Right lung (tissue), 10 donors: ENCODE measurements at places on chromosomes 3 and 15. TPM values are rescaled to one million over a fixed set of nuclear protein-coding genes. Genes with fewer than 3 reads are reported as not detected.

The TRIM42 gene
- not detected for polyA plus RNA-seq

DNA sequence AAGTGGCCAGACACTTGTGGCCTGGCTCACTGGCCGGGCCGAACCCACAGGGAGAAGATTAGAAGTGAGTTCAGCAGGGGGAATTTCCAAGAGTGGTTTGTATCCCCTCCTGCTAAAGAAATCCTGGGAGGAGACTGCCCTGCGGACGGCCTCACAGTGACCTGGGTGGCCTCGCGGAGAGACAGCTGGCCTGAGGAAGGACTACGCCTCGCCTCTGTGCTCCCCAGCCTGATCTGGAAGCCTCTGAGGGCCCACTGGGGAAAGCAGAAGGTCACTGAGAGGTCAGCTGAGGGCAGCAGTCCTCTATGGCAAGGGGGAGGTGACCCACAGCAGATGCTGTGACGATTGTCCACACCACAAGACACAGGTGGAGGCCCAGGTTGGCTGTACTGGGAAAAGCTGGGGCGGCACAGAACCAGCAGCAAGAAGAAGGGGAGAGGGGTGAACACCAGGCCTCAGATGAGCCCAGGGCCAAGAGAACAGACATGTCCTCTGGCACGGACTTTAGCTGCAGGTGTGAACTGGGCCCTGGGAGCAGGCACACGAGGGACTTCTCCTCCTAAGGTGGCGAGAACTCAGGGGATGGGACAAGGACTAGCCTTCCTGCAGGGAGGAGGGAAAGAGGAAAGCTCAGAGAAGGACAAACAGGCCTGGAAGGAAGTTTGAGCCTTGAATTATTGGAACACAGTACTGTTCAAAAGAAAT lies 37.2 kb upstream of the DLG1 start:
- no peak for DNase-seq

GRCh38 chr15:58552505-58553364 lies 120.9 kb downstream of the LIPC start:
- DNase-seq: no peak

DNA sequence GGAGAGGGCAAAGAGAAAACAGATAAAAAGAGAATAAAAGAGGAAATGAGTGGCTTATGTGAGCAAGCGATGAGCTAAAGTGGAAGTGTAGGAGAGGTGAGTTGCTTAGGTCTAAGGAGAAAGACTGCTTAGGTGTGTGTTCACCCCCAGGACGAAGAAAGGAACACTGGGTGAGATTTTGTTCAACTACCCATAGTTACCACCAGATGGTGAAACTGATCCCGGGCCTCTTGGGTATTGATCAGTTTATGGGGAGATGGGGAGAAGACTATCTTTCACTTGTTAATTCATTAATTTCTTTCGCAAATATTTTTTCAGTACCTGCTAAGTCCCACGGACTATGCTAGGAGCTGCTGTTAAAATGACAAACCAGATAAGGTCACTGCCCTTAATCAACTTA lies 33.9 kb downstream of the GAP43 start:
- DNase-seq: no peak

DNA sequence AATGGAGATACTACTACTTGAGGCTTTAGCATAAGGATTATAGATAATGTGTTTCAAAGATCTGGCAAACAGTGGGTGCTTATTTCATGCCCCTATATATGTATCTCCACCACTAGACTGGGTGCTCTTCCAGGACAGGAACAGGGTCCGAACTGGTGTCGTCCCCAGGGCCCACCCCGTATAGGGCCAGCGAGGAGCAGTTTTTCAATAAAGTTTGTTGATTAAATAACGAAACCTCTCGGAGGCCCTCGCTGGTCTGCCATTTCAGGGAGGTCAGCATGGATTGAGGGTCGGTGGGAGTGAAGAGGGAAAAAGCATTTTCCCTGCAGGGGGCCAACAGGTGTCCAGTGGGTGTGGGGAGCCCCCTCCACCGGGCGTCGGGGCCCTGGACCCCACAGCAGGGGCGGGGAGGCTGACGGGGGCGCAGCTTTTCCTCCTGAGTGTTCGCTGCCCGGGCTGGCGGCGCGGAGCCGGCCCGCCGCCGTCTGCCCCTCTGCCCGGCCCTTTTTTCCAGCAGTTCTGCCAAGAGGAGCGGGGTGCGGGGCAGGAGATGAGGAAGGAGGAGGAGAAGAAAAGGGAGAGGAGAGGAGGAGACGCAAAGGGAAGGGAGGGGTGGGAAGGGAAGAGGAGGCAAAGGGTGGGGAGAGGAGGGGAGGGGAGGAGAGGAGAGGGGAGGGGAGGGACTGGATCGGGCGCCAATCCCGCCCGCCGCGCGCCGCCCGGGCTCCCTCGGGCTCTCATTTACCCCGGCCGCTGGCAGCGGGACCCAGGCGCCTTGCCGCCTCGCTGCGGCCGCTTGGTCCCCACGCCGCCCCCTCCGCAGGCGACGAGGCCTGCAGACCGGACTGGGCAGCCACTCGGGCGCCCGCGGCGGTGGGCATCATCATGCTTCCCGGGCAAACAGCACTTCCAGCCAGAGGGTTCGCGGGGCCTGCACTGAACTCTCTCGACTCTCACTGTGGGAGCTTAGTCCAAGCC lies 66.3 kb downstream of the ISG20 start:
- peak; percentile 63 for DNase-seq

The ADIPOQ gene
- 0.03 TPM for polyA plus RNA-seq

The SLC28A2 gene
- polyA plus RNA-seq: 0.33 TPM

- no peak for DNase-seq
Measured at GRCh38 chr15:31525988-31526665, 199.5 kb downstream of the KLF13 start.

The ADGRG7 gene
- not detected for polyA plus RNA-seq

DNA sequence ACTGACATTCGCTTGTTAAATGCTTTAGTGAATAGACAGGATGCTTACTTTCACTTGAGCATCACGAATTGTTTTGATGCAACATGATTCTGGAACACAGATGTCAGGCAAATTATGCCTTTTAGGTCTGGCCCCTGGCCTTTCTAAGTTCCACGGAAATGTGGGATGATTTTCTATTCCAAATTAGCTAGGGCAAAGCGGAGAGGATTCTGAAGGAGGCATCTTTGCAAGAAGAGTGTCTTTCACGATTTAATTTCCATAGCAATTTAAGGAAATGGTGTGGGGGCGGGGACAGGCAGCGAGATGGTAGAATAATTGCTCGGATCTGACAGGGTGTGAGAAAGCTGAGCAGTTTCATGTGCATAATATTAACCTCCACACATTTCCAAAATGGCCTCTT lies 238.5 kb upstream of the KCNMB2 start:
- DNase-seq: no peak

GRCh38 chr3:31882431-31882830 lies 98.6 kb downstream of the OSBPL10 start:
- no peak for DNase-seq

- no peak for DNase-seq
Measured at GRCh38 chr3:41088882-41089281, 110.4 kb upstream of the CTNNB1 start.

GRCh38 chr15:98769867-98770266 lies 121.5 kb downstream of the IGF1R start:
- no peak for DNase-seq

GRCh38 chr15:67118808-67119207 lies 53.4 kb downstream of the SMAD3 start:
- DNase-seq: no peak

DNA sequence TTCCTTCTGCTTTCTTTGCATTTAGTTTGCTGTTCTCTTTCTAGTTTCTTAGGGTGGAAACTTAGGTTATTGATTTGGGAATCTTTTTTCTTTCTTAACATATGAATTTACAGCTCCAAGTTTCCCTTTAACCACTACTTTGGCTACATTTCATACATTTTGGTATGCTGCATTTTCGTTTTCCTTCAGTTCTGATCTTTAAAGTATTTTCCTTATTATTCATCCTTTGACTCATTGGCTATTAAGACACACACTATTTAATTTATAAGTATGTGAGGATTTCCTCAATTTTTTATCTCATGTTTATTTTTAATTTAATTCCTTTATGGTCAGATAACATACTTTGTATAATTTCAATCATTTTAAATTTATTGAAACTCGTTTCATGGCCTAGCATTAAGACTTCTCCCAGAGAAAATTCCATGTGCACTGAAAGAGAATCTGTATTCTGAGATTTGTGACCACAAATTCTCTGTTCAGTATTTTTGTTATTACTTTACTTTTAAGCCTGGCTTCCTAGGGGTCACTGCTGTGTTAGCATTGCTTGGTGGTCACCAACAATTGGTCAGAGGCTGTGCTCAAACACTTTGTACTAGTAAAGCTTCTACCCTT lies 87.7 kb downstream of the CFAP20DC start:
- DNase-seq: no peak

DNA sequence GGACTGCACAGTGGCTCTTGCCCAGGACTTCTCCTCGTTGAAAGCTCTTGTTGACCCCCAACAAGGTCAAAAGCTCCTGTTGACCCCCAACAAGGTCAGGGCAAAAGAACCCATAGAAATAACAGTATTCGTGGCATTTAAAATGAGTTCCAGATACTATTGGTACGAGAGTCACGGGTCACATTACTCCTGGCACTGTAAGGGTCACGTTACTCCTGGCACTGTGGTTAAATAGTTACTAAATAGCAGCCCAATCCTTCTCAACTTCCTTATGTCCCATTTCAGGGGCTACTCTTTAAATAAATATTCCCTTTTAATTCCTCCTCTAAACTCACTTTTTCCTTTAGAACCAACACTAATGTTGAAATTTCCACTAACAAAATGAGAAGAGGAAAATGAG lies 18.2 kb upstream of the ADCY5 start:
- no peak for DNase-seq

- no peak for DNase-seq
Measured at GRCh38 chr15:38698254-38698653, 133.6 kb upstream of the RASGRP1 start.

The TIMP4 gene
- polyA plus RNA-seq: 0.25 TPM

DNA sequence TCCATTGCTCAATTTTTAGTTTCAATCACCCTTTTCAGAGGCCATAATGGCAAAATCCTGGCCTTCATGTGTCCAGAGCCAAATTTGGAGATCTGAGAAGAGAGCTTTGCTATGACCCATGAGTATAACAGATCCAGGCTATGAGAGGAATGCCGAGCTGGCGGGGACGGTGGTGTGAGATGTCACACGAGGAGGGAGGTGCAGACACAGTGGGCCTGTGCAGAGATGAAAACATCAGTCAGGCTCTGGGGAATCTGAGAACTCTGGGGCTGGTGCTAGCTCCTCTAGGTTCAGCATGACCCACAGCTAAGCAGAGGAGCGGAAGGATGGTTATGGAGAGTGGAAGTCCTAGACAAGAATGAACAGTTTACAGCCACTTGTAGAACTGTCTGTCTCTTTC lies 398.3 kb upstream of the ATP10A start:
- DNase-seq: no peak

The MCTP2 gene
- polyA plus RNA-seq: 31.9 TPM

GRCh38 chr15:95131131-95131556 lies 899.8 kb downstream of the MCTP2 start:
- no peak for DNase-seq

The TLR9 gene
- polyA plus RNA-seq: 0.29 TPM

GRCh38 chr15:31169558-31169957 lies 68.0 kb upstream of the TRPM1 start:
- no peak for DNase-seq

GRCh38 chr3:16550305-16550675 lies 36.8 kb upstream of the RFTN1 start:
- DNase-seq: no peak

- DNase-seq: no peak
Measured at GRCh38 chr3:115186351-115187148, 39.5 kb upstream of the ZBTB20 start.

DNA sequence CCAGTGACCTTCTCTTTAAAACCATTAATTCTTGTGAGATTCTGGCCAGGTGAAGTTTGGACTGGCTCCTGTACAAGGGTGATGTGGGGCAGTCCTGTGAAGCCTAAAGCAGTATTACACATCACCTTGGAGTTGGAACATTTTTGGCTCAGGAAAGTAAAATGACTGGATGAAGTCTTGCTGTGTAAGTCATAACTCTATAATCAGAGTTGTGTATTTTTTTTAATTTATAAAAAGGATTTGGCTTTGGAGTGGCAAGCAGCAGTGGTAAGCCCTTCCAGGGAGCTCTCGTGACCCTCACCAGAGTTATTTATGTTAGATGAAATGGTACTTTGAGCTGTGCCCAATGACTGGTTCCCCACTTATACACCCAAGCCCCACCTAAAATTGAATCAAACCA lies 331.2 kb upstream of the DCBLD2 start:
- DNase-seq: no peak

GRCh38 chr15:84914351-84914750 lies 29.9 kb downstream of the SLC28A1 start:
- no peak for DNase-seq

The P2RY12 gene
- 2.2 TPM for polyA plus RNA-seq

GRCh38 chr15:25711164-25711563 lies 152.0 kb downstream of the ATP10A start:
- DNase-seq: no peak

DNA sequence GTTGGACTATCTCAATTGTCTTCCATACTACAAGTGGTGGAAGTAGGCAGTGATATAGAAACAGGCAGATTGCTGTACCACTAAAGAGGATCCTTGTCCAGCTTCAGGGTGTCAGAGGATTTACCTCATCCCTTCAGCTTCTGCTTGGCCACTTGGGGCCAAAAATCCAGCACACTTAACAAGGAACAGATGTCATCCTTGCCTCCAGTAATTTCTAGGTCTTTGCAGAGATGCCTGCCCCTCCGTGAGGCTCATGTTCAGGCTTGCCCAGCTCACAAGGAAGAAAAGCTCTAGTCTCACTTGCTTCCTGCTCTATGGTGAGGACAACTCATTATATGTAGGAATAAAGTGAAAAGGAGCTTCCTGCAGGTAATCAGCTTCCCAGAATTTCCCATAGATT lies 510.3 kb downstream of the EPHA3 start:
- no peak for DNase-seq

GRCh38 chr3:169790687-169791429 lies 17.7 kb downstream of the MYNN start:
- no peak for DNase-seq

GRCh38 chr15:60375306-60375705 lies 22.5 kb downstream of the ANXA2 start:
- DNase-seq: no peak

DNA sequence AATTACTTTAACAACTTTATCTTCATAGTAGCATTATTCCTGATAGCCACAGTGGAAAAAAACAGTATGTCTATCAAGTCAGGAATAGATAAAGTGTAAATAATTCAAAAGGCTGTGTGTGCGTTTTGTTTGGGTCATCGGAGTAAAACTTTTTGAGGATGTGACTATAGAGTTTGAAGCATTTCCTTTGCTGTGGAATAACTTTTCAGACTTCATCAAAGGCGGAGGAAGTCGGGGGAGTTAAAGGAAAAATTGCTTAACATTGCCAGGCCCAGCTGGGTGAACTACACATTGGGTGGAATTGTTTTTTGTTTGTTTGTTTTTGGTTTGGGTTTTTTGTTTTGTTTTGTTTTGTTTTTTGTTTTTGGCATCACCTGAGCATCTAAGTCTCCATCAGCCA lies 70.4 kb upstream of the CRTC3 start:
- no peak for DNase-seq
